Chondrocyte (in vitro differentiated cells): ENCODE measurements at places on chromosomes 11 and 22. TPM values are rescaled to one million over a fixed set of nuclear protein-coding genes. Genes with fewer than 3 reads are reported as not detected.

DNA sequence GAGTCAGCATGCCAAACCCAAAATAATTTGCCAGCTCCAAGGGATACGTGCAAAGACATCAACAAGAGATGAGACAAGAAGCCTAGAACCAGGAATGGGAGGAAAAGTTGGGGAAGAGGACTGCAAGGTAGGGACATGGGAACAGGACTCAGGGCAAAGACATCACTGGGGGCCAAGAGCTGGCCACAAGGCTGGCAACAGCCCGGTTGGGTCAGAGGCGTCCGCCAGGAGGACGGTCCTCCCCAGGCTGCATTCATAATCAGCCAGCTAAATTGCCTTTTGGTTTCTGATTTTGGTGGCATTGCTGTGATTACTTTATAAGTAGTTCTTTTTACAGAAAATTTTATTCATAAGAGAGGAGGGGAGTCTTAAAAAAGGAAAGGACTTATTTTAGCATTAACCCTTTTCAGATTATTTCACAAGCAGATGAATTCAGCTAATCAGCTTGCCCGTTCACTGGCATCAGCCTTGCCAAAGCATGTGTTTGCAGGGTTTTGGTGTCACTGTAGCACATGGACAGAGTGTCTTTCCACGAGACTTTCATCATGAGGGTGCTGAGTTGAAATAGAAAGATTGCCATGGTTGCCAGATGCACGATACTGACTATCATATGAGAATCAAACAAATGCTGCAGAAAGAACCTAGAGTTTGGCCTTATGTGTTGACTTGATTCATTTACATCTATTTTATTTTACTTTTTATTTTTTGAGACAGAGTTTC lies 23.2 kb upstream of the NAV2 start:
- no peak overlapping the region for H3K4me3 ChIP-seq
- peaks cover 2% of the 10 kb centered on the region for H3K27me3 ChIP-seq
- no peak for DNase-seq
- H3K4me1 ChIP-seq: peaks cover 2% of the 10 kb centered on the region
- no peaks in the 10 kb centered on the region for H3K36me3 ChIP-seq
- no peak overlapping the region for H3K27ac ChIP-seq

DNA sequence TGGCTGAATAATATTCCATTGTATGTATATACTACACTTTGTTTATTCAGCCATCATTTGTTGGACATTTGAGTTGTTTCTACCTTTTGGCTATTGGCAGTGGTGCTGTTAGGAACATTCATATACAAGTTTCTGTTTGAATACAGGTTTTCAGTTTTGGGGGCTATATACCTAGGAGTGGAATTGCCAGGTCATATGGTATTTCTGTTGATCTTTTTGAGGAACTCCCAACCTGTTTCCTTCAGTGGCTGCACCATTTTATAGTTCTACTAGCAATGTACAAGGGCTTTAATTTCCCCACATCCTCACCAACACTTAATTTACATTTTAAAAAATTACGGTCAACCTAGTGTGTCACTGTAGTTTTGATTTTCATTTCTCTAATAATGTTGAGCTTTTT lies 54.6 kb downstream of the HSD17B12 start:
- no peaks in the 10 kb centered on the region for H3K27me3 ChIP-seq
- DNase-seq: no peak
- H3K4me1 ChIP-seq: peaks cover 40% of the 10 kb centered on the region
- H3K27ac ChIP-seq: no peak overlapping the region

- H3K27ac ChIP-seq: peak overlapping the region; percentile 100
- H3K4me3 ChIP-seq: peak overlapping the region; percentile 92
- no peaks in the 10 kb centered on the region for H3K27me3 ChIP-seq
- peaks cover 39% of the 10 kb centered on the region for H3K36me3 ChIP-seq
- no peak for DNase-seq
Measured at GRCh38 chr11:10807493-10808234, 1.1 kb downstream of the EIF4G2 start.

DNA sequence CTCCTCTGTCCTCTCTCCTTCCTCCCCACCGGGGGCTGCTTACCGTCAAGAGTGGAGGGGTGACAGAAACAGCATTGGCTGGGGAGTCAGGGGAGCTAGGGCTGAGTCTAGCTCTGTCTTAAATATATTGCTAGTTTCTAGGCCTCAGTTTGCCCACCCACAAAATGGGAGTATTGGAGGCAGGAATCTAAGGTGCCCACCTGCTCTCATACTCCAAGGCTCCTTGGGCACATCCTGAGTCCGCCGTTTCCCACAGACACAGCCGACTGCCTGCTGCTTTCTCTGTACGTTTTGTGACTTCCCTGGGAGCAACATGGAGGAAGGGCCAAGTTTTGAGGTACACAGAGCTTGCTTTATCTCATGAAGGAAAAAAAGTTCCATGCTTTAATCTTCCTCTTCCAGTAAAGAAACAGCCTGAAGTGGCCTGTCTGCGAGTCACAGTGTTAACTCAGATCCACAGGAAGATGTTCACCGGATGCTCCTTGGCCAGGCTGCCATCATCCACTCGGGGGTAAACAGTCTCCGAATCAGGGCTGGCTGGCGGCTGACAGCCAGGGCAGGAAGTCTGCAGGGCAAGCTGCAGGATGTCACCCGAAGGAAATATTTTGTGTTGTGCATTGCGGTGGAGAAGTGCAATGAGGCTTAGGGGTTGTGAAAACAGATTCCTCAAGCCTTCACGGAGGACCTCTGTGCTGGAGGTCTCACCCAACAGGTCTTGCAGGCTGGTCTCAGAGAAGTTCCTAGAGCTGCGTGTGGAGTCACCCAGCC lies 11.0 kb upstream of the CERK start:
- H3K27ac ChIP-seq: peak overlapping the region; percentile 46
- H3K27me3 ChIP-seq: peaks cover 6% of the 10 kb centered on the region
- H3K4me1 ChIP-seq: peaks cover 31% of the 10 kb centered on the region
- H3K36me3 ChIP-seq: no peaks in the 10 kb centered on the region

DNA sequence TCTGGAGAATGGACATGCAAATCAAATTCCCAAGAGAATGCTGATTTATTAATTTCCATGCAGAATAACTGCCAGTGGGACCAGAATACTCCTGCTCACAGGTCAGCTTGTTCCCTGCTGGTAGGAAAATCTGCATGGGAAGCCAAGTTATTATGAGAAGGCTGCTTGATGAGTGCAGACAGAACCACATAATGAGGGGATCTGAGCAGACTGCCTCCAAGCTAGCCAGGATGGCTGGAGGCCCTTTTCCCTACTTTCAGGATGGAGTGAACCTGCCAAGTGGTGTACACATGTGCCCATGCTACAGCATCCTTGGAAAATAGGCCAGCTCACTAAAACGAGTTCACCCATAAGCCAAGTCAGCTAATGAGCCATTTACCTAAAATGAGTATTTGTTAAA lies 55.2 kb upstream of the ZBED5 start:
- H3K27me3 ChIP-seq: no peaks in the 10 kb centered on the region
- peaks cover 17% of the 10 kb centered on the region for H3K4me1 ChIP-seq
- H3K36me3 ChIP-seq: peaks cover 2% of the 10 kb centered on the region
- no peak overlapping the region for H3K27ac ChIP-seq
- no peak for DNase-seq

GRCh38 chr11:121696177-121696871 lies 243.6 kb upstream of the SORL1-AS1 start:
- peaks cover 8% of the 10 kb centered on the region for H3K27me3 ChIP-seq
- peak overlapping the region; percentile 68 for H3K27ac ChIP-seq

- H3K27me3 ChIP-seq: no peaks in the 10 kb centered on the region
- DNase-seq: no peak
- no peak overlapping the region for H3K27ac ChIP-seq
- H3K36me3 ChIP-seq: no peaks in the 10 kb centered on the region
- peaks cover 19% of the 10 kb centered on the region for H3K4me1 ChIP-seq
Measured at GRCh38 chr11:76166314-76166713, 40.0 kb downstream of the WNT11 start.

- no peak overlapping the region for H3K27ac ChIP-seq
- peak; percentile 41 for DNase-seq
- no peaks in the 10 kb centered on the region for H3K27me3 ChIP-seq
- peaks cover 10% of the 10 kb centered on the region for H3K36me3 ChIP-seq
- no peak overlapping the region for H3K4me3 ChIP-seq
- H3K4me1 ChIP-seq: peaks cover 16% of the 10 kb centered on the region
Measured at GRCh38 chr11:70383664-70384565, 14.4 kb upstream of the CTTN start.

DNA sequence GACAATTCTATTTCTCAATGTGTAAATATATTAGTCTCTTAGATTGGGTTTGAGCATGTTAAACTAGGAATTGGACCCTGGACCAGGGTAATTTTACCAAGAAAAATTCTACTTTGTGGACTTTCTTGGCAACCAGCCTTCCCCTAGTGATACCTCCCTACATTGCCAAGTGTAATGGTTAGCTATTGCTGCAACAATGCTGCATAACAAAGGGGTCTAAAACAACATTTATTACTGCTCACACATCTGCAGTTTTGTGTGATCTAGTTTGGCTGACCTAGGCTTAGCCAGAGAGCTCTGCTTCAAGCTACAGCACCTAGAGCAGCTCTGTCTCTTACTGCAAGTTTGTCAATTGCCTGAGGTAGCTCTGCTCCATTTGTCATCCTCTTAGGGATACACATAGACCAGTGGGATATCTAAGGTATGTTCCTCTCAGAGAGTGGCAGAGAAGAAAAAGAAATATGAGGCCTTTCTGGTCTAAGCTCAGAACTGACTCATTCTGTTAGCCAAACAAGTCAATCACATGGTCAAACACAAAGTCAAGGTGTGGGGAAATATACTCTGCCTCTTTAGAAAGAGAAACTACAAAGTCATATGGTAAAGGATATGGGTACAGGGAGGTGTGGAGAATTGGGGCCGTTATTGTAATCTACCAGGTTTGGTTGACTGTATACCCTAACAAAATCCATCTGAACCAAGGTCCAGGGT lies 2.0 kb upstream of the LAYN start:
- H3K4me1 ChIP-seq: peaks cover 19% of the 10 kb centered on the region
- H3K36me3 ChIP-seq: no peaks in the 10 kb centered on the region
- H3K4me3 ChIP-seq: no peak overlapping the region
- DNase-seq: no peak
- H3K27ac ChIP-seq: no peak overlapping the region

GRCh38 chr11:32006799-32007388 lies 84.0 kb upstream of the RCN1 start:
- H3K4me1 ChIP-seq: no peaks in the 10 kb centered on the region
- DNase-seq: no peak

GRCh38 chr11:47154616-47155570 lies 21.8 kb downstream of the ARFGAP2 start:
- DNase-seq: no peak
- peaks cover 17% of the 10 kb centered on the region for H3K4me1 ChIP-seq
- no peak overlapping the region for H3K4me3 ChIP-seq
- H3K27ac ChIP-seq: peak overlapping the region; percentile 22
- H3K36me3 ChIP-seq: peaks cover 4% of the 10 kb centered on the region

- no peaks in the 10 kb centered on the region for H3K27me3 ChIP-seq
- no peak overlapping the region for H3K27ac ChIP-seq
- H3K4me1 ChIP-seq: peaks cover 19% of the 10 kb centered on the region
- H3K4me3 ChIP-seq: no peak overlapping the region
- DNase-seq: no peak
Measured at GRCh38 chr22:19419086-19419463, 12.5 kb downstream of the HIRA start.

GRCh38 chr11:117002639-117003299 lies 95.5 kb downstream of the SIK3 start:
- no peaks in the 10 kb centered on the region for H3K27me3 ChIP-seq
- H3K4me1 ChIP-seq: no peaks in the 10 kb centered on the region
- no peak overlapping the region for H3K4me3 ChIP-seq
- DNase-seq: no peak

DNA sequence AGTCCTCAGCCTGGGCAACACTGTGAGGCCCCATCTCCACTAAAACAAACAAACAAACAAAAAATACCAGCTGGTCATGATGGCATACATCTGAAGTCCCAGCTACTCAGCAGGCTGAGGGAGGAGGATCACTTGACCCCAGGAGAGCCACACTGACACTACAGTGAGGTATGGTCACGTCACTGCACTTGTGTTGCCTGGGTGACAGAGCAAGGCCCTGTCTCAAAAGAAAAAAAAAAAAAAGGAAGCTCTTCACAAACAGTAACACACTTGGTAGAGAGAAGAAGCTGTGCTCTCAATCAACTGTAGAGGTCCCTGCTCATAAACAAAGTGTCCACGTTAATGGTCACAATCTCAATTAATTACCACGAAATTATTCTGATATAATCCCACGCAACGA lies 401.6 kb upstream of the CCDC90B start:
- no peaks in the 10 kb centered on the region for H3K36me3 ChIP-seq
- no peaks in the 10 kb centered on the region for H3K4me1 ChIP-seq
- H3K27ac ChIP-seq: no peak overlapping the region

DNA sequence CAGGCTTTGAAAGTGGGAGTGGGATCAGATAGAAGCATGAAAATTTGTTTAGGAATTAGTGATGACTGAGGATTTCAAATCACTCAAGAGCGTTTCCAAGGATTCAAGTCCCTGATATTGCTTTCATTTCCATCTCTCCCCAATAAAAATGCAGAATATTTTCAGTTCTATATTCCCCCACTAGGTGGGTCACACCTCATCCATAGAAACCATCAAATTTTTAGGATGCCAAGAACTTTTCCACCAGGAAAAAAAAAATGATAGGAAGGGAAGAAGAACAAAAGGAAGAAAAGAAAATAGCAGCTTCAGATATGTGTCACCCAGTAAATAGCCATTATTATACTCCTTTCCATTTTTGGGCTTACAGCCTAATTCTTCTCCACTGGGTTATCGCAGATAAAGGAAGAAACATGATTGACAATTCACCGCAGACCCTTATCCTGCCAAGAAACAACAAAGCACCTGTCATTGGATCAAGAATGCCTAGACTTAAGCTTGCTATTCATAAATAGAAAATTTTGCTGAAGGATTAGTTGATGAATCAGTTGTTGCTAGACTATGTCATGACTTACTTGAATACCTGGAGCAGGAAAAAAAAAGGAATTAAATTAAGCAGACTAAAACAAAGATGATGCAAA lies 30.3 kb upstream of the OR10D3 start:
- H3K4me1 ChIP-seq: no peaks in the 10 kb centered on the region
- H3K36me3 ChIP-seq: peaks cover 1% of the 10 kb centered on the region
- H3K4me3 ChIP-seq: no peak overlapping the region
- no peak overlapping the region for H3K27ac ChIP-seq
- H3K27me3 ChIP-seq: peaks cover 27% of the 10 kb centered on the region

GRCh38 chr11:130761560-130762220 lies 154.6 kb downstream of the SNX19 start:
- peaks cover 47% of the 10 kb centered on the region for H3K4me1 ChIP-seq
- H3K27ac ChIP-seq: no peak overlapping the region
- H3K4me3 ChIP-seq: no peak overlapping the region
- H3K27me3 ChIP-seq: peaks cover 4% of the 10 kb centered on the region

DNA sequence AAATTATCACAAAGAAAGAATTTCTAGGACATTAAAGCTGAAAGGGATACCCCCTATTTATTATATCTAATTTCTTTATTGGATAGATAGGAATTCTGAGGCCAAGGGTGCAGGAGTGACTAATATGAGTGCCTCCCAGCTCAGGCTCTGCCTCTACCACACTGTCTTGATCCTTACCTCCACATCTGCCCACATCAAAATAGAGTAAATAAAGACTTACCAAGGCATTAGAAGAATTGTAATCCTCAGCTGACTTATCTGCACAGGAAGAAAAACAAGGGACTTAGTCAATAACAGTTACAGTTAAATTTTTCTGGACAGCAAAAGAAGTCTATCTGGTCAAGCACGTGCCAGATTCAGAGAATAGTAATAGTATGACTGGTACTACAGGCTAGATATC lies 72.6 kb upstream of the GDPD4 start:
- peaks cover 6% of the 10 kb centered on the region for H3K36me3 ChIP-seq
- no peak for DNase-seq

GRCh38 chr11:12871241-12871640 lies 137.9 kb upstream of the RASSF10 start:
- DNase-seq: no peak
- no peaks in the 10 kb centered on the region for H3K27me3 ChIP-seq
- no peak overlapping the region for H3K4me3 ChIP-seq
- H3K36me3 ChIP-seq: peaks cover 6% of the 10 kb centered on the region

Gene FXYD2
- total RNA-seq: not detected in 3 replicates

Gene MMP13
- total RNA-seq: 0.60 to 7.2 TPM (median 6.5 TPM) in 3 replicates

Gene TMEM191B
- 0.67 to 1.7 TPM in 2 of 3 replicates, not detected in the other for total RNA-seq

Gene C11orf42
- not detected in 3 replicates for total RNA-seq

Gene CD6
- total RNA-seq: 0.33 TPM in 1 of 3 replicates, not detected in the others

Gene HBD
- not detected in 3 replicates for total RNA-seq
